ENCODE measurements at places on chromosomes 1 and 21.

GRCh38 chr1:162036163-162036562, 12.5 kb upstream of the OLFML2B start:
- no peak for DNase-seq

DNA sequence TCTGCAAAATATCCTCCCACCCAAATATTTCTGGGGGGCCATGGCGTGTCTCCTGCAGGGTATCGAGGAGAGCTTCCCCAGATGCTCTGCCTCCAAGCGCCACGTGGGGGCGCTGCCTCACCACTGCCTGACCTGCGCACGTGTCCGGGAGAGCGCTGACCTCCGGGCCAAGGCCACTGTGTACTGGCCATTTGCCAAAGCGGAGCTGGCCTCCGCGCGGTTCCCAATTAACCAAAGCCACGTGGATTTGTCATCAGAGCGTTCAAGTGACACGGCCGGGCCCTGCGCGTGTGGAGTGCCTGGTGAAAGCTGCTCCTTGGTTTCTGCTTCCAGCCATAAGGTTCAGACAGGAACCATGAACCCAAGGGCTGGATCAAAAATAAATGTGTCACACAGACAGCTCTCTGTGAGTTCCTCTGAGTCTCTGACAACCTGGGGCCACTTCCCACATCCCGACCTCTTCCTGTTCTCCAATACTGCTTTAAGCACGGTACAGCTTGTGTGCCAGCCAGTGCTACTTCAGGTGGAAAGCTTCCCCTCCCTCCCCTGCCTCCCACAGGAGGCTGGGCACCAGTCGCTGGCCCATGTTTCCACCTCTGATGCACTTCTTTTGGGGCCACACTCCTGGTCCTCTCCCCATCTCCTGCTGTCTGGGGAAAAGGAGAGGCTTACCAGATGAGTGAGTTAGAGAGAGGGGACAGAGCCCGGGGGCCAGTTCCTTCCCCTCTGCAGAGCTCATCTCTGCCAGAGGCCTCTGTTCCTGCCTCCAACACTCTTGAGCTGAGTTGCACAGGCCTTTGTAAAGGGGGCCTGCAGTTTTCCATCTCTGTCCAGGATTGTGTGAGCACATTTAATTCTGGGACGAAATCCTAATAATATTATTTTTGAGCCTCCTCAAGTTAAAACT, 26.1 kb downstream of the ZP4 start:
- no peak for DNase-seq

GRCh38 chr1:211910913-211911485, 80.4 kb upstream of the LPGAT1 start:
- no peak for DNase-seq

DNA sequence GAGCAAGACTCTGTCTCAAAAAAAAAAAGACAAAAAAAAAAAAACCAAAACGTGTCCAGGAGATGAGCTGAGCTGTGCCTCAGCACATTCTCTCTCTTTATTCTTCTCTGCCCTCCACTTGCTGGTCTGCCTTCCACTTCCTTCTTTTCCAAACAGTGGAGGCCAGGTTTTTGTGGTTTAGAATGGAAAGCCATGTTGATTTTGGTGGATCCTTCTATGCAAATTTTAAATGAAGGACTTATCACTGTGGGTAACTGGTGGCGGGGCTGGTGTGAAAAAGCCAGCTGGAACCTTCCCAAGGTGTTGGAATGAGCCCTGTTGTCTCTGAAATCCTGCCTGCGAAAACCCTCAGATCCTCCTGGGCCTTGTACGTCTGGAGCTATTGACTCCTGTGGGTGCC, 61.9 kb downstream of the PTPRU start:
- no peak for DNase-seq

DNA sequence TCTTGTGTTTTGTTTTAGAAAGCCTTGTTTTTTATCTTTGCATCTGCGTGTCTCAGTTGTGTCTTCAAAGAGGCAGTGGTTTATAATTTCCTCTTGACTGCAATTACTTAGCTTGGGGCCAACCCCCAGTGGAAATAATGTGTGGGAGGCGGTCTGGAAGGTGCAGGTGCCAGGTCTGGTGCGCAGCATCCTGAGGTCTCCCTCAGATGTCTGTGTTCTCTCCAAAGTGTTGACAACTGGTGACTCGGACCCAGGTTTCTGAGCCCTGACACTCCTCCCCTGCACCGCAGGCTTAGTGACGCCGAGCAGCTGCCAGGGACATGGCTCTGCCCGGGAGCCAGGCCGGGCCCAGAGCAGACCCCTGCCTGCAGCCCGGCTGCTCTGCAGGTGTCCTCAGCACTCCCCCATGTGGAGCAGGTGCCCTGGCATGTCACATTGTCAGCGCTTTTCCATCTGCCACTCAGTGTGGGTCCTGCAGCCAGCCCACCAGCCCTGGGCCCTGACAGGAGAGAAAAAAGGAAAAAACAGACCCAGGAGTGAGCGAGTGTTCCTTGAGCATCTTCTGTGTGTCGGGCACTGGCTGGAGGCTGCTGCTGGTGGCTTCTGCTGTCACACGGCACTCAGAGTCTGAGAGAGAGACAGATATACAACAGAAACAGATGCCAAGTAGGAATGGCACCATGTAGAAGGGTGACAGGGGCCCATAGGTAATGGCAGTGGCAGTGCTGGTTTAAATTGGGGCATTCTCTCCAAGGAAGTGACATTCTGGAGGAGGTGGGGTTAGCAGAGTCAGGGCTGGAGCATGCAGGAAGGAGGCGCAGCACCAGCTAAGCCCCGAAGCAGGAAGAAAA, 24.8 kb upstream of the SELENON start:
- DNase-seq, result peak; percentile 46

GRCh38 chr1:247113094-247113497, 8.9 kb upstream of the ZNF669 start:
- DNase-seq, result no peak

- DNase-seq, result no peak
Observed at GRCh38 chr1:77742011-77742555, 17.6 kb downstream of the USP33 start.

DNA sequence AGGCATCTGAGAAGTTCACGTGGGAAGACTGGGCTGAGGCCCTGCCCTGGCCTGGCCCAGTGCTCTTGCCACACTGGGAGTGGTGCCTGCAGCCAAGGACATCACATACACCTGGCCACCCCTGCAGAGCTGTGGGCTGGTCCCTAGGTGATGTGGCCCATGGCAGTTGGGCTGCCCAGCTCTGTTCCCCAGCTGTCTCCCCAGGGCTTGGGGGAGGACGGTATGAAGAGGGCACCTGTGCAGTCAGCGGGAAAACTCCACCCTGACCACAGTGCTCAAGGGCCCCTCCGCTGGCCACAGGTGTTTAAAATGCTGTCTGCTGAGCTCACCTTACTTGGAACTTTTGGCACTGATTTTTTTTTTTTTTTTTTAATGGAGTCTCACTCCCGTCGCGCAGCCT, 120.4 kb upstream of the SLC25A33 start:
- no peak for DNase-seq

Measured in stimulated activated CD8-positive, alpha-beta memory T cell treated with anti-CD3 and anti-CD28 coated beads, Interleukin-4, amount 100 ng/mL, for 1 hour (primary cell).